ENCODE measurements at places on chromosomes 5 and 9. TPM values are rescaled to one million over a fixed set of nuclear protein-coding genes. Genes with fewer than 3 reads are reported as not detected.

DNA sequence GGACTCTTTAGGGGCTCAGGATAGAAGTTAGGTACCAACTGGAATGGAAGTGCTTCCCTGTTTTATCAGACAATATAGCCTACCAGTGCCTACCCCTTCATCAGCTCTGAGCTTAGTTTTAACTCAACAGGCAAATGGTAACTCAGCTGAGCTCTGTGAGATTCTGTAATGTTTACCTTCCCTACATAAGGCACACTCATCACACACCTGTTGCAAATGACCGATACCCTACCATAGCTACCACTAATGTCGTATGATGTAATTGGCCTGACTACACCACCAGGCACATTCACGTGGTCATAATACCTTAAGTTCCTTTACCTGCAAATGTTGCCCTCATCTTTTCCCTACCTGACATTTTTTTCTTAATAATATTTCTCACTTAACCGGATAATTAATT lies 254.8 kb downstream of the ADGRV1 start:
- DNase-seq, result no peak

DNA sequence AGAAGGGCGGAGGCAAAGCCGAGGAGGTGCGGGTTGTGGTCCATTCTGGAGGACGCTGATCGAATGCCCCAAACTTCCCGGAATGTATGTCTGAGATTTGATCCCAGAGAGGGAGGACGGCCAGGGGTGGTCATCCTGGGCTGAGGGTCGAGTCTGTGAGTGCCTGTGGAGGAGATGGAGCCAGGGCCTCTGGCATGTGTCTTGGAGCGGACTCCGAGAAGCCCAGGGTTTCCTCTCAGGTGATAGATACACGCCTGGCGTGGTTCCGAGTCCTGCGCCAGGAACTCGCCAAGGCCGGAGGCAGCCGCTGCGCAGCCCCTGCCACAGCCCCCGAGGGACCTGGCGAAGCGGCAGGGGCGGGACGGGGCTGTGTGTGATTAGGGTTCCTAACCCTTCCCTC lies 363 bp downstream of the ZNF454 start:
- DNase-seq, result no peak

DNA sequence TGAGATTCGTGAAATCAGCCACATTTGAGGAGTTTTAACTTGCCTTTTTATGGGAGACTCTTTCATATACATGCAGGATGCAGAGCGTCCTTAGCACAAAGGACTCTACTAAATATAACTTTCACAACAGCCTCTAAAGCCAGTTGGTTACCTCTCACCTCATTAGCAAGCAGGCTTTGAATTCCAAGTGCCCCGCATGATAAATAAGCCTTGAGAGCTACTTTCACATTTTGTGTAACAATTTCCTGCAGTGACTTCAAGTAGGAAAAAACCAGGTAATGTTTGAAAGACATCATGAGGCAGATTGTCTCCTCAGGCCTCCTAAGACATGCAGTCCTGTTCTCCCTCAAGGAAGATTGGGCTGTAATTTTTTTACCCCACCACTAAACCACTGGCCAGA lies 50.5 kb downstream of the RALGPS1 start:
- no peak for DNase-seq

- no peak for DNase-seq
Observed at GRCh38 chr5:52269401-52269800, 518.3 kb upstream of the ITGA1 start.

Gene KIF12
- total RNA-seq, result not detected

Gene CLK4
- total RNA-seq, result 39.5 TPM

Gene ADAMTS19
- total RNA-seq, result 0.30 TPM

All from aorta (tissue), 5 donors.